NCI-H2081 treated with DMSO at 0.1 percent for 48 hours (cell line): ENCODE measurements at places on chromosomes 16 and 17.
A peak's percentile ranks its signal among the peaks of the same experiment; 100 is the strongest.

- DNase-seq = no peak
These were observed 3.0 kb downstream of the RAB26 start for GRCh38 chr16:2151188-2152091.

- peak; percentile 33 for DNase-seq
These were observed 20.5 kb downstream of the SRCIN1 start for GRCh38 chr17:38585056-38585917.

GRCh38 chr17:3602499-3602898, 6.7 kb downstream of the TRPV1 start:
- no peak for DNase-seq

DNA sequence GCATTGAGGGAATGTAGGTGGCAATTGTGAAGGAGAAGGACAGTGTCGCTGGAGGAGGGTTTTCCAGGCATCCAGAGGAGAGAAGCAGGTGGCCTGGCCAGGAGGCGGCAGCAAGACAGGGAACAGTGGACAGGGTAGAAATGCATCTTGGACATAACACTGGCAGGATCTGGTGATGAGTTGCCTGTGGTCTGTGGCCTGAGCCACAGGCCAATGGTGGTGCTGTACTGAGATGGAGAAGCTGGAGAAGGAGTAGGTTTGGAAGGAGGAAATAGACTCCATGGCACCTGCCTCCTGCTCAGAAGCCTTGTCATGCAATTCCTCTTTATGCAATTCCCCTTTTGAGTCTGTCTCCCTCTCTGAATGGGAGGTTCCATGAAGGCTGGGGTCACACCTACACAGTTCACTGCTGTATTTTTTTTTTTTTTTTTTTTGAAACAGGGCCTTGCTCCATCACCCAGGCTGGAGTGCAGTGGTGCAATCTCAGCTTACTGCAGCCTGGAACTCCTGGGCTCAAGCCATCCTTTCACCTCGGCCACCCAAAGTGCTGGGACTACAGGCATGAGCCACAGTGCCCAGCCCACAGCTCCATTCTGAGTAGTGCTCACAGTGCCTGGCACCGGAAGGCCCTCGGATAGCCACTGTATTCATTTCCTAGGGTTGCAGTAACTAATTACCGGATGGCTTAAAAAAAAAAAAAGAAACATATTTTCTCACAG, 13.5 kb upstream of the CACNG4 start:
- DNase-seq = no peak

DNA sequence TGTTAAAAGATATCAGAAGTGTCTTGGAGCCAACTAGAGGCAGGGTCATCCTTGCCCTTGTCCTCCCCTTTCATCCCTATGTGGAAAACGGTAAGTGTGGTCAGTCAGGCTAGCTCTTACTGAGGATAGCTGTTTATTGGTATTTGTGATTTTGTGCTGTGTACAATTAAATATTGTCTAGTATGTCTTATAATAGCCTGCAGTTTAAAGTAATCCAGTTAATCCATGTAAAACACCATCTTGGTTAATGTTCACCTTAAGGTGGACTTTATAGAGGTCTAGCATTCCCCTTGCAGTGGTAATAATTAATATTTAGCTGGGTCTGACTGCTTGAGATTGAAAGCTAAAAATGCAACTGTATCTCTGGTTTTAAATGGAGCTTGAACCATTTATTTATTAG, 25.6 kb downstream of the METTL9 start:
- DNase-seq = no peak

DNA sequence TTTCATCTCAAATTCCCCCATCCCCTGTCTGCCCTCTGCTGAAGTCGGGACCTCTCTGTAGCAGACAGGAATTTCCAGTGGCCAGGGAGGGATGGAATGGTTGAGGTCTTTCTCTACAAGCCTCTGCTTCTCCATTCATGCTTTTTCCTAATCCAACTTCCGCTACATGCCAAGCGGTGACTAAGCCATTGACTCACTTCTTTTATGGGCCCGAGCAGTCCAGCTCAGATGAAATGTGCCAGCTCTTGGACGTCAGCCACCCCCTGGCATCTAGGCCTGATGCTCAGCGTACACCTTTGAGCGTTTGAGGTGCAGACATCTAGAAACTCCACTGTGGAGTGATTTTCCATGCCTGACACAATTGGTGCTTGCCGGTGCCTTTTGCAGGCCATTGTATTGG, 40.7 kb upstream of the GPR139 start:
- no peak for DNase-seq

- DNase-seq = no peak
These were observed 44.1 kb downstream of the MRC2 start for GRCh38 chr17:62671553-62671952.

DNA sequence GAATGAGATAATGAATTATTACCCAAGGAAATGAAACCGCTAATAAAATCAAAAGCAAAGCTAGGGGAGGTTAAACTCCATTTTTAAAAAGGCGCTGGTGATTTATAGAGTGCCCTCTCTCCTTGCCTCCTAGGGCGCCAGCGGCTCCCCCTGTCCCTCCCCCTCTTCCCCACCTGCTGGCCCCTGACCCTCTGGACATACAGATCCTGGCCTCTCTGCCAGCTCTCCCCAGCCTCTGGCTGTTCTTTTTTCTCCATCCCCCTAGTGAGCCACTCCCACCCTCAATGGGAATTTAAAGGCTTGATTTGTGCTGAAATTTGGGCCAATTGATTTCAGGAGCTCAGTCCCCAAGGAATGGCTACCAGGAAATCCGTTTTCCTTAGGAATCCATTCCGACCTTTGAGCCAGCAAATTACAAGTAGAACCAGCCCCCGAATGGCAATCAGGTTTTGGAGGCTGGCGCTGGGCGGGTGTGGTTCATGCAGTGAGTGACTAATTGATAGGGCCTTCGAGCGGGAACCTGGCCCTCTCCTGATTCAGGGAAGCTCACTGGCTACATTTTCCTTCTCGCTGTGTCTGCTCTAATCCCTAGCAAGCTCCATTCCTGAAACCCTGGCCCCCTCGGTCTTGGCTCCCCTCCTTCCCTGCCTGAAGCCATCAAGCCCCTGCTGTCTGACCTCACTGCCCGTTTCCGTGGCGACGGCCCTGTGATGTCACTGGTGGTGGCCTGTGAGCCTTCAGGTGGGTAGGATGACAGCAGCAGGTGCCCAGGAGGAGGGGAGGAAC, 141.9 kb upstream of the SDK2 start:
- DNase-seq = no peak

- DNase-seq = no peak
These were observed 28.8 kb upstream of the RNF43 start for GRCh38 chr17:58446086-58446485.

DNA sequence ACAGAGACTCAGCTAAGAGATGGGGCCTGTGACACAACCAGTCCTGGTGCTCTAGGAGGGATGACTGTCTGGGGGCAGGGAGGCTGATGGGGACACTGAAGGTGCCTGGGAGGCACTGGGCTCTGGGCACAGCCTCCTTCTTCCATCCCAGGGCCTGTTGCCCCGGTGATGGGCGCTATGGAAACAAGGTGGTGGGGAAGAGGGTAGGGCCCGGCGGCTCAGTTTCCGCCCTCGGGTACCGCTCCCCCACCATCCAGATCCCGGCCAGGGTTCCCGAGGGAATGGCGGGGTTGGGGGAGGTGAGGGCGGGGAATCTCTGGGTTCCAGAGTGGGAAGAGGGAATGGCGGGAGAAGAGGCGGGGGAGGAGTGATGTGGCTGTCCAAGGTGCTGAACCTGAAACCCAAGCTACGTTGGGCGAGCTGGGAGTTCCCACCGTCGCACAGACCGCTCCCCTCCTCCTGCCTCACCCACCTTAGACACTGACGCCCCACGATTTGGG, 981 bp downstream of the KCNH4 start:
- no peak for DNase-seq
